ENCODE measurements at places on chromosomes 5 and 9.

- DNase-seq, result peak; percentile 1
Measured at GRCh38 chr5:1722877-1723276, 76.8 kb downstream of the MRPL36 start.

- no peak for DNase-seq
Measured at GRCh38 chr9:24602693-24603352, 57.1 kb upstream of the IZUMO3 start.

- no peak for DNase-seq
Measured at GRCh38 chr5:73318308-73318719, 130.3 kb downstream of the FOXD1 start.

GRCh38 chr9:89992326-89993198 is 387.8 kb downstream of the GADD45G start:
- DNase-seq, result no peak

GRCh38 chr5:166648736-166649135 is 1642.7 kb upstream of the WWC1 start:
- DNase-seq, result no peak

- DNase-seq, result no peak
Measured at GRCh38 chr5:132406144-132406783, 36.8 kb downstream of the SLC22A5 start.

- no peak for DNase-seq
Measured at GRCh38 chr9:24095246-24095645, 269.2 kb upstream of the ELAVL2 start.

GRCh38 chr5:143732402-143732801 is 79.6 kb upstream of the HMHB1 start:
- no peak for DNase-seq

GRCh38 chr5:99061711-99062110 is 132.9 kb upstream of the CHD1 start:
- DNase-seq, result no peak
